ENCODE measurements at places on chromosomes 11 and 22. TPM values are rescaled to one million over a fixed set of nuclear protein-coding genes. Genes with fewer than 3 reads are reported as not detected.
A peak's percentile ranks its signal among the peaks of the same experiment; 100 is the strongest.

DNA sequence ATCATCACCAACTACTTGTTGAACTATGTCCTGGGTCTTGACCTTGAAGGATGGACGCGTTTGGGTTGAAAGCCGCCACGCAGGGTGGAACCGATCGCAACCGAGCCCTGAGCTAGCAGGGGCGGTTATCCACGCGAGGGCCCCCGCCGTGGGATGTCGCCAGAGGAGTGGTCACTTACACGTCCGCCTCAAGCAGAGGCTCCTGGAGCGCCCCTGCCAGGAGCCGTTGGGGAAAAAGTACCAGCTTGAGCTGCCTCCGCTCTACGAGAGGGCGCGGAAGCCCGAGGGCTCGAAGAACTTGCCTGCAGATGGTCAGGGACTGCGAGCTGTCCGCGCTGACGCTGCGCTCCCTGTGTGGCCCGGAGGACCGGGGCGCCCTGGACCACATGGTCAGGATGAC lies 100.7 kb upstream of the OR4C13 start:
- no peak overlapping the region for H3K27ac ChIP-seq
- H3K4me1 ChIP-seq: no peaks in the 10 kb centered on the region
- H3K27me3 ChIP-seq: no peaks in the 10 kb centered on the region
- H3K36me3 ChIP-seq: no peaks in the 10 kb centered on the region
- H3K4me3 ChIP-seq: no peak overlapping the region

GRCh38 chr22:19187716-19188563 lies 9.4 kb upstream of the SLC25A1 start:
- H3K4me1 ChIP-seq: no peaks in the 10 kb centered on the region
- peaks cover 11% of the 10 kb centered on the region for H3K36me3 ChIP-seq
- no peak overlapping the region for H3K27ac ChIP-seq
- no peak for DNase-seq

The RASD2 gene
- polyA plus RNA-seq: 3.7 TPM

DNA sequence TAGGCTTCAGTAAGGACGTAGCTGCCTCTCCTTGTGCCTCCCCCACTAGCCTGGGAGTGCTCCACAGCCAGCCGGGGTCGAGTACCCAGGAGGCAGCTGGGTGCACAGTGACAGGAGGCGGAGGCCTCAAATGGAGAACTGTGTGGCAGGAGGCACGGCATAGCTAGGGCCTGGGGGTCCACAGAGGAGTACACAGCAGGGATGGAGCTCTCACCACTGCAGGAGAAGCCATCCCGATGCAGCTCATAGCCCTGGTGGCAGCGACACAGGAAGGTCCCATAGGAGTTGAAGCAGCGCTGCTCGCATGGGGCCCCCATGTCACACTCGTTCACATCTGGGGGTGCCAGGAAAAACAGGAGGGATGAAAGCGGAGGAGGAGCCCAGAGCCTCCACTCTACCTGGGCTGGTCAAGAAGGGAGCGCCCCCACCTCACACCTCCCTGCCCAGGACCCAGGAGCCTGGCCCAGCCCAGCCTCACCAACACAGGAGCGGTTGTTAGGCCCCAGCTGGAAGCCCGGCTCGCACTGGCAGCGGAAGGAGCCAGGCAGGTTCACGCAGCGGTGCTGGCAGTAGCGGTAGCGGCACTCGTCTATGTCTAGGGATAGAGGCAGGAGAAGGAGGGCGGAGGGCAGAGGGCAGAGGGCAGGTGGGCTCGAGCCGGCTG lies 2.8 kb downstream of the EFEMP2 start:
- no peaks in the 10 kb centered on the region for H3K27me3 ChIP-seq
- H3K36me3 ChIP-seq: peaks cover 50% of the 10 kb centered on the region
- no peak overlapping the region for H3K27ac ChIP-seq
- peaks cover 34% of the 10 kb centered on the region for H3K4me1 ChIP-seq
- no peak overlapping the region for H3K4me3 ChIP-seq
- no peak for DNase-seq

DNA sequence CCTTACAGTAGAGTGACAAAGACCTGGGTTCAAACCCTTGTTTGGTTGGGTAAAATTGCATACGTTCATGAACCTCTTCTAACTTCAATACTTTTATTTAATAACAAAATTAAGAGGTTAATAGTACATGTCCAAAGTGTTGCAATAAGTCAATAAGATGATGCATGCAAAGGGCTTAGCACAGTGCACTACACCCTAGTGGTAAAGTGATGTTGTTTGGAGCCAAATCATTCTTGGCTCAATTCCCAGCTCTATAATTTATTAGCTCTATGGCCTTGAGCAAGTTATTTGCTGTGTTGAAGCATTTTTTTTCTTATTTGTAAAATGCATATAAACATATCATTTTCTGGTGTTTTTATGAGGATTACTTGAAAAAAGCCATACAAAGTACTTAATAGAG lies 945.3 kb downstream of the LRRC4C start:
- H3K4me1 ChIP-seq: no peaks in the 10 kb centered on the region
- H3K27me3 ChIP-seq: no peaks in the 10 kb centered on the region
- DNase-seq: no peak
- H3K4me3 ChIP-seq: no peak overlapping the region
- H3K27ac ChIP-seq: no peak overlapping the region

GRCh38 chr11:128937480-128937879 lies 5.2 kb downstream of the TP53AIP1 start:
- H3K27me3 ChIP-seq: no peaks in the 10 kb centered on the region
- no peaks in the 10 kb centered on the region for H3K4me1 ChIP-seq
- DNase-seq: no peak
- no peak overlapping the region for H3K4me3 ChIP-seq

DNA sequence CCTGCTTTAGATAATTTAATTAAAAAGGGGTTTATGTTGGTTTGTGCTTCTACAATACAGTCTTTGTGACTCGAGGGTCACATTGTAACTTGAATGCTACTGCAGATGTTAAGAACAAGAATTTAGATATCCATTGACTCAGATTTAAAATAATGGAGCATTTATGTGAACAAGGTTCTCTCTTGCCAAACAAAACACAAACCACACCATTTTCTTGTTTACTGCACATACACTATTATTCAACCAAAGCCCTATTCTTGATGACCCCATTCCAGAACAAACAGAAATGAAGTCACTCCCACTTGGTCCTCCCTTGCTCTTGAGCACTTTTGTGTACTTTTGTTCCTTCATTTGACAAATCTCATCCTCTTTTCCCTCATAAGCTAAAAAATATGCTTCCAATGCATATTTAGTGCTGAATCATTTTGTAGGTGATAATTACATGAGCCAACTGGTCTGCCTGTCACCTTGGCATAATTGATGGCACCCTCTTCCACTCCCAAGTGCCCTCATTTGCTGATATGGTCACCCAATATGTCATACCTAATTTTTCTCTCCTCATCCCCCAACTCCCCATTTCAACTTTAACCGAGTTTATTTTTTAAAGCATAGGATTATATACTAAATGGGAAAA lies 2.8 kb downstream of the C11orf71 start:
- DNase-seq: no peak
- no peak overlapping the region for H3K27ac ChIP-seq
- peaks cover 40% of the 10 kb centered on the region for H3K4me1 ChIP-seq
- no peaks in the 10 kb centered on the region for H3K27me3 ChIP-seq
- H3K4me3 ChIP-seq: no peak overlapping the region

- peak overlapping the region; percentile 17 for H3K27ac ChIP-seq
- peak overlapping the region; percentile 89 for H3K4me3 ChIP-seq
Observed at GRCh38 chr11:57638005-57638781, 11.5 kb downstream of the YPEL4 start.

- no peaks in the 10 kb centered on the region for H3K27me3 ChIP-seq
- H3K4me1 ChIP-seq: peaks cover 64% of the 10 kb centered on the region
- DNase-seq: no peak
- no peak overlapping the region for H3K4me3 ChIP-seq
Observed at GRCh38 chr11:67264877-67265632, 1.2 kb upstream of the GRK2 start.

The SAA1 gene
- polyA plus RNA-seq: 7.2 TPM

- H3K4me1 ChIP-seq: no peaks in the 10 kb centered on the region
- H3K27me3 ChIP-seq: no peaks in the 10 kb centered on the region
- no peak overlapping the region for H3K27ac ChIP-seq
- no peak for DNase-seq
- no peak overlapping the region for H3K4me3 ChIP-seq
Observed at GRCh38 chr11:14773755-14774154, 118.3 kb downstream of the CYP2R1 start.

- no peaks in the 10 kb centered on the region for H3K27me3 ChIP-seq
- no peaks in the 10 kb centered on the region for H3K36me3 ChIP-seq
- peaks cover 14% of the 10 kb centered on the region for H3K4me1 ChIP-seq
- no peak overlapping the region for H3K27ac ChIP-seq
Observed at GRCh38 chr11:15988693-15989231, 367.6 kb downstream of the SOX6 start.

The LMNTD2 gene
- 0.53 TPM for polyA plus RNA-seq

The KCNQ1OT1 gene
- 0.57 TPM for polyA plus RNA-seq

DNA sequence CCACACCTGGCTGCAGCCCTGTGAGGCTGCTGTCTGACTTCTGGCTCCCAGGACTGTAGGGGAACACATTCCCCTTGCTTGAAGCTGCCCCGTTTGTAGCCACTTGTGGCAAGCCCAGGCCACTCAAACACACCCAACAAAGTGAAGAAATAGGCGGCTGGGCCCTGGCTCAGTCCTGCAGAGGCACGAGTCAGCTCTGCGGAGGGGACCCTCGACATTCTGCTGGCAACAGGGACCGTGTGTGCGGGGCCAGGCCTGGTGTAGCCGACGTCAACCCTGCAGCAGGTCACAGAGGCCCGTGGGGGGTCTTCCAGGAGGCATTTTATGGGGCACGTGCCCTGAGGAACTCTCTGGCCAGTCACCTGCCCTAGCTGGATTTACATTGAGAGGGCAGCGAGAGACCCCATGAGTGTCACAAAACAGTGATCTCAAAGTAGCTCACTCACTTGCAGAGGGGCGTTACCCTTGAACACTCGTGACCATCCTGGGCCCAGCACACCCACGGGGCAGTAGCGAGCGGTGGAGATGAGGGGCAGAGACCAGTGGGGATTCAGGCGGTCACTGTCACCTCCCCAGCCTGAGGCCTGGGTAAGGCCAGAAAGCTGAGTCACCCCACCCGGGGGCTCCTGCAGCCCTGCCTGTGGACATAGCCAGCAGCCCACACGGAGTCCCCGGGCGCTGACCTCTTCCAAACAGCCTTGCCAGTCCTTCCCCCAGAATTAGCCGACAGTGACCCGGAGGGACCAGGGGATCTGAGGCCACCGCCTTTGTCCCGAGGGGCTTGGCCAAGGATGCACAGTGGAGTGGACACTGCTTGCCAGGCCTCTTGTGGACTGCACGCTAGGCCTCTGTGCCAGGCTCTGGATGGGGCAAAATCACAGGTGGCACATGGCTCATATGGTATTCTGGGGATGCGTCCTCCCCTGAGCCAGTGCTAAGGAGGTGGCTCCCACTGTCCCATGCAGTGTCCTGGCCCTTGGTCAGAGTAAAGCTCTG lies 139.5 kb downstream of the CTTN start:
- no peaks in the 10 kb centered on the region for H3K36me3 ChIP-seq
- peak; percentile 18 for DNase-seq
- no peaks in the 10 kb centered on the region for H3K4me1 ChIP-seq
- no peak overlapping the region for H3K4me3 ChIP-seq

GRCh38 chr11:121655537-121656327 lies 203.0 kb upstream of the SORL1-AS1 start:
- no peaks in the 10 kb centered on the region for H3K36me3 ChIP-seq
- peak; percentile 91 for DNase-seq
- H3K4me3 ChIP-seq: peak overlapping the region; percentile 50
- peaks cover 7% of the 10 kb centered on the region for H3K4me1 ChIP-seq
- no peaks in the 10 kb centered on the region for H3K27me3 ChIP-seq
- peak overlapping the region; percentile 91 for H3K27ac ChIP-seq

DNA sequence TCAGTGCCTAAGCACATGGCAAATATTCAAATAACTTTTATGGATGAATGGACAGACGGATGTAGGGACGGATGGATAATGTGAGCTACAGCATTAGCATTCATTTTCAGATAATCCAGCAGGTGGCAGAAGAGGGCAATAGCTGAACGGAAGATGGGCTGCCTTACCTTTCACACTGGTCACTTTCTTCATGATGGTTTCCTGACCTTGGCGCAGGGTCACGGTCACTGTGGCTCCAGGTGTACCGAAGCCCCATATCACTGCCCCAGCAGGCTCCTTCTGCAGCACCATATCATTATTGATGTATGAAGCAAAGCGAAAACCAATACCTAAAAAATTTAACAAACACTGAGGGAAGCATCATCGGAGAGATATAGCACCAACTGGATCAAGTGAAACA lies 4.3 kb downstream of the SIAE start:
- no peaks in the 10 kb centered on the region for H3K27me3 ChIP-seq
- no peak overlapping the region for H3K4me3 ChIP-seq
- peaks cover 13% of the 10 kb centered on the region for H3K4me1 ChIP-seq
- H3K36me3 ChIP-seq: peaks cover 13% of the 10 kb centered on the region

GRCh38 chr11:120400564-120401364 lies 64.6 kb downstream of the ARHGEF12 start:
- no peak for DNase-seq
- peaks cover 86% of the 10 kb centered on the region for H3K4me1 ChIP-seq
- no peaks in the 10 kb centered on the region for H3K27me3 ChIP-seq
- no peak overlapping the region for H3K4me3 ChIP-seq
- H3K27ac ChIP-seq: peak overlapping the region; percentile 44

DNA sequence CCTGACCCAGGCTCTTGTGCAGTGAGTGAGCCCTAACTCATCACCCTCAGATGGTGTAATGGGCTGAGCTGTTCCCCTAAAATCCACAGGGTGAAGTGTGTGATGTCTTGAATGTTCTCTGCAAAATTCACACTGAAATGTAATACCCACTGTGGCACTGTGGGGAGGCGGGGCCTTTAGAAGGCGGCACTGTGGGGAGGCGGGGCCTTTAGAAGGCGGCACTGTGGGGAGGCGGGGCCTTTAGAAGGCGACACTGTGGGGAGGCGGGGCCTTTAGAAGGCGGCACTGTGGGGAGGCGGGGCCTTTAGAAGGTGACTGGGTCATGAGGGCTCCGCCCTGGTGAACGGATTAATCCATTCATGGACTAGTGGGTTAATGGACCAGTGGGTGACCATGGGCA lies 33.0 kb downstream of the CHID1 start:
- peaks cover 13% of the 10 kb centered on the region for H3K36me3 ChIP-seq
- peaks cover 4% of the 10 kb centered on the region for H3K4me1 ChIP-seq
- H3K27ac ChIP-seq: no peak overlapping the region
- no peak for DNase-seq
- no peak overlapping the region for H3K4me3 ChIP-seq
- no peaks in the 10 kb centered on the region for H3K27me3 ChIP-seq

The GRM5 gene
- not detected for polyA plus RNA-seq

The KCTD14 gene
- 0.23 TPM for polyA plus RNA-seq

- no peaks in the 10 kb centered on the region for H3K27me3 ChIP-seq
- no peak overlapping the region for H3K27ac ChIP-seq
- H3K4me3 ChIP-seq: no peak overlapping the region
- H3K36me3 ChIP-seq: peaks cover 17% of the 10 kb centered on the region
Observed at GRCh38 chr11:3964935-3965604, 109.6 kb downstream of the STIM1 start.

- DNase-seq: no peak
- H3K27me3 ChIP-seq: no peaks in the 10 kb centered on the region
- H3K27ac ChIP-seq: no peak overlapping the region
- no peak overlapping the region for H3K4me3 ChIP-seq
Observed at GRCh38 chr11:45897556-45897955, 9.5 kb downstream of the FREY1 start.

GRCh38 chr11:44467413-44467812 lies 98.0 kb upstream of the CD82 start:
- DNase-seq: no peak
- no peaks in the 10 kb centered on the region for H3K27me3 ChIP-seq
- H3K27ac ChIP-seq: no peak overlapping the region
- no peaks in the 10 kb centered on the region for H3K36me3 ChIP-seq
- no peak overlapping the region for H3K4me3 ChIP-seq

The APOBEC3C gene
- polyA plus RNA-seq: 12.3 TPM

The ANO3 gene
- 0.06 TPM for polyA plus RNA-seq

The GNG3 gene
- polyA plus RNA-seq: not detected

- H3K36me3 ChIP-seq: peaks cover 92% of the 10 kb centered on the region
- DNase-seq: no peak
- peaks cover 3% of the 10 kb centered on the region for H3K4me1 ChIP-seq
- no peak overlapping the region for H3K4me3 ChIP-seq
- no peak overlapping the region for H3K27ac ChIP-seq
Observed at GRCh38 chr22:18085188-18085587, 7.4 kb downstream of the PEX26 start.

Measured in heart left ventricle (tissue), 16 donors.